ENCODE measurements at places on chromosomes 7 and 10.

DNA sequence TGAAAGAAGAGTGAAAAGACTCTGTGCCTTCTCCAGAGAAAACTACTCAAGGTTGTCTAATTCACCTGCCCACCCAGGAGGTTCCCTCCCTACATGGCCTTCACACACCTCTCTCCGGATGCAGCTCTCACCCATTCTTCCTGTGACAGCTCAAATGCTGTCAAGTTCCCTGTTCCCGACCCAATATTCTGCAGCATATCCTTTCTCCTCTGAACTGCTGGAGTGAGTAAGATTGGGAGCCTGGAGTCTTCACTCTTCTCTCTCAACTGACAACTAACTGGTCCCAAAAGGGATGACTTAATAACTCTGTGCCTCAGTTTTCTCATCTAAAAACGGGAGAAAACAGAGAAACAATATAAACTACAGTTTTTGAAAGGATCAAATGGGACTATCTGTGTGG, 5.1 kb downstream of the TMEM26 start:
- no peak for DNase-seq

- no peak for DNase-seq
Measured at GRCh38 chr7:73483171-73483570, 38.9 kb downstream of the BAZ1B start.

- no peak for DNase-seq
Measured at GRCh38 chr7:28937619-28938018, 20.5 kb downstream of the TRIL start.

GRCh38 chr10:114767986-114768821, 53.4 kb upstream of the FHIP2A start:
- DNase-seq, result no peak

- DNase-seq, result no peak
Measured at GRCh38 chr7:25964483-25964991, 187.5 kb upstream of the NFE2L3 start.

DNA sequence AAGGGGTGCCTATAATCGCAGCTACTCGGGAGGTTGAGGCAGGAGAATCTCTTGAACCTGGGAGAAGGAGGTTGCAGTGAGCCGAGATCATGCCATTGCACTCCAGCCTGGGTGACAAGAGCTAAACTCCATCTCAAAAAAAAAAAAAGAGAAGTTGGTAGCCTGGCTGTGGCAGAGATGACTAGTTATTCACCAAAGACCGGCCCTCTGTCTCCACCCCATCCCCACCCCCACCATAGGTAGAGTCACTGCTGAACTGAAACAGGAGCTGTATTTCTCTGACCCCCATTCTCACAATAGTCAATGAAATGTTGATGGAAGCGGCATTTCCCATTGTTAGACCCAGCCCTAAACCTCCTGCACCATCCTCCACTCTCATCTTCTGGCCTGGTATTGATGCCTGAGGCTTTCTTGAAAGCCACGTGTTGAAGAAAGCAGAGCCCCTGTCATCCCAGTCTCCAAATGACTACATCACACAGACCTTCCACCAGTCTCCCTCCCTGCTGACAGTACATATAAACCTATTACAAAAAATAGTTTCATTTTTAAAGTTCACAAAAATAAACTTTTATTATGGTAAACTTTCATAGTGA, 9.4 kb upstream of the PIK3CG start:
- DNase-seq, result no peak

DNA sequence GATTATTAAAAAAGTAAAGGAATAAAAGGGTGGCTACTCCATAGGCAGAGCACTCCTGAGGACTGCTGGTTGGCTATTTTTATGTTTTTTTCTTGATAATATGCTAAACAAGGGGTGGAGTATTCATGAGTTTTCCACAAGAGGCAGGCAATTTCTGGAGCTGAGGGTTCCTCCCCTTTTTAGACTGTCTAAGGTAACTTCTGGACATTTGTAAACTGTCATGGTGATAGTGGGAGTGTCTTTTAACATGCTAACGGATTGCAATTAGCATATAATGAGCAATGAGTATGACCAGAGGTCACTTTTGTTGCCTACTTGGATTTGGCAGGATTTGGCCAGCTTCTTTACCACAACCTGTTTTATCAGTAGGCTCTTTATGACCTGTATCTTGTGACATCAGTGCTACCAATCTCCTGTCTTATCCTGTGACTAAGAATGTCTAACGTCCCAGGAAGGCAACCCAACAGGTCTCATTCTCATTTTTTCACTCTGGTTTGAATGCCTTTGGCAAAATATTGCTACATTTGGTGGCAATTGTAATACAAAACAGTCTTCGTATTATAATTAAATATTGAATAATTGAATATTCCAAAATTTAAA, 587.8 kb upstream of the POM121L12 start:
- no peak for DNase-seq

DNA sequence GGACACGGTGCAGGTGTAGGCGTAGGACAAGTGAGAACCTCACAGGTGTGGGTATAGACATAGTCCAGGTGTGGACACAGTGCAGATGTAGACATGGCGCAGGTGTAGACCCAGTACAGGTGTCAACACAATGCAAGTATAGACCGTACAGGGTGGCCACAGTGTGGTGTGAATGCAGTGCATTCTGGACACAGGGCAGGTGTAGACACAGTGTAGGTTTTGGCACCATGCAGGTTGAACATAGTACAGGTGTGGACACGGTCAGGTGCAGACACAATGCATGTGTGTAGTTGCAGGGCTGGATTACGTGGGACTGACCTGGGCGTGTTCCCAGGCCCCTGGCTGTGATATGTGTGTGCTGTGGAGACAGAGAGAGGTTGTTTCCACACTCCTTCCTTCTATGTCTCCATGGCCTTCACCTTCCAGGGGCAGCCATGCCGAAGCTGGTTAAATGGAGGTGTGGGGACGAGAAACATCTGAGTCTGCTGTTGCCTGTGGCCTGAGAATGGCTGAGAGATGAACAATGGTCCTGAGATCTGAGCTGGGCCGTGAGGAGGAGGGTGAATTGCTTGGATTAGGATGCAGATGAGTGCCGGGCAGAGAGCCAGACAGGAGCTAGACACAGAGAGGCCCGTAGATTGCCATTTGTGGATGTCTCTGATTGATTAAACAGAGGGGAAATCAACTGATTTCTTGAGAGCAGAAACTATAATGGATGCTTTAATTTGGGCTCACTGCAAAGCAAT, 343.9 kb upstream of the SHH start:
- no peak for DNase-seq

GRCh38 chr7:153388611-153389010, 629.1 kb downstream of the ACTR3B start:
- no peak for DNase-seq

DNA sequence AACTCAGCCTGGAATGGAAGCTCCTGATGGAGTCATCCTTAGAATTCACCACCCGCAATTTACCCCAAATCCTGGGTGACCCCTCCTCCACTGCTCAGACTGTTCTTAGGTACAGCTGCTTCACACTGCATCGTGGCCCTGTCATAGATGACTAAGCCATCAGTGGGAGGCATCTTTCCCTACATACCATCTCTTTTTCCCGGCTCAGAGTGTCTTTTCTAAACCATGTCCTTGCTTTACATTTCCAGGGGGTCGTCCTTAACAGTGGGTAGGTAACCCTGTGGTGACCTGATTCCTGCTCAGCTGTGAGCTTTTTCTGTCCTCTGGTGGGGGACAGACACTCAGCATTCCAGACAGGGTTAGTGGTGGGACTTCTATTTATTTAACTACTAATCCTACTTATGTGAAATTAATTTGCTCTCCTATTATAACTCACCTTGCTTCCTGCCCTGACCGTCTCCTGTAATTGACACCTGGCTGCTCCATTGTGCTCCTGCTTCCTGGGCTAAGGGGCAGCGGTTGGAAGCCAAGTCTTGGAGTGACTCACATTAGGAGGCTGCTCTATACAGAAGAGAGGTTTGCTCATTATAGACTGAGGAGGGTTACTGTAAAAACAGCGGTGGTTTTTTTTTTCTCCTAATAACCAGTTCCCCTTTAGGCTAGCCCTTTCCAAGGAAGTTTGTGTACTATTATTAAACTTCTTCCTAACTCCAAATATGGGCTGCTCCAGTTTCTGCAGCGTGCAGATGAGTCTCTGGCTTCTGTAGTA, 40.6 kb downstream of the PYROXD2 start:
- no peak for DNase-seq

- DNase-seq, result no peak
Measured at GRCh38 chr7:7768977-7769709, 50.7 kb upstream of the RPA3 start.

GRCh38 chr7:134297489-134297888, 19.2 kb downstream of the SLC35B4 start:
- DNase-seq, result no peak

- DNase-seq, result no peak
Measured at GRCh38 chr10:123154711-123155505, 706 bp downstream of the BUB3 start.

GRCh38 chr7:16982640-16983350, 101.0 kb upstream of the AGR3 start:
- DNase-seq, result no peak

DNA sequence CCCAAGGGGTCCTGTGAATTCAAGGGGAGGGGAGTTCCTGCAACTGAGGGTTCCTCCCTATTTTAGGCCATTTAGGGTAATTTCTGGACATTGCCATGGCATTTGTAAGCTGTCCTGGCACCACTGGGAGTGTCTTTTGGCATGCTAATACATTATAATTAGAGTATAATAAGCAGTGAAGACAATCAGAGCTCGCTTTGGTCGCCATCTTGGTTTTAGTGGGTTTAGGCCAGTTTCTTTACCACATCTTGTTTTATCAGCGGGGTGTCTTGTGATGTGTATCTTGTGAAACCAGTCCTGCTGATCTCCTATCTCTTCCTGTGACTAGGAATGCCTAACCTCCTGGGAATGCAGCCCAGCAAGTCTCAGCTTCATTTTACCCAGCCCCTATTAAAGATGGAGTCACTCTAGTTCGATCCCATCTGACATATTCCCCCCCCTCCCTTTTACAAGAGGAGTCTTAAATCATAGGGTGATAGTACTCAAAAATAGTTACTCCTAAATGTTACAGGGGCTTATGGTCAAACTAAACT, 43.2 kb downstream of the SVOPL start:
- DNase-seq, result no peak

DNA sequence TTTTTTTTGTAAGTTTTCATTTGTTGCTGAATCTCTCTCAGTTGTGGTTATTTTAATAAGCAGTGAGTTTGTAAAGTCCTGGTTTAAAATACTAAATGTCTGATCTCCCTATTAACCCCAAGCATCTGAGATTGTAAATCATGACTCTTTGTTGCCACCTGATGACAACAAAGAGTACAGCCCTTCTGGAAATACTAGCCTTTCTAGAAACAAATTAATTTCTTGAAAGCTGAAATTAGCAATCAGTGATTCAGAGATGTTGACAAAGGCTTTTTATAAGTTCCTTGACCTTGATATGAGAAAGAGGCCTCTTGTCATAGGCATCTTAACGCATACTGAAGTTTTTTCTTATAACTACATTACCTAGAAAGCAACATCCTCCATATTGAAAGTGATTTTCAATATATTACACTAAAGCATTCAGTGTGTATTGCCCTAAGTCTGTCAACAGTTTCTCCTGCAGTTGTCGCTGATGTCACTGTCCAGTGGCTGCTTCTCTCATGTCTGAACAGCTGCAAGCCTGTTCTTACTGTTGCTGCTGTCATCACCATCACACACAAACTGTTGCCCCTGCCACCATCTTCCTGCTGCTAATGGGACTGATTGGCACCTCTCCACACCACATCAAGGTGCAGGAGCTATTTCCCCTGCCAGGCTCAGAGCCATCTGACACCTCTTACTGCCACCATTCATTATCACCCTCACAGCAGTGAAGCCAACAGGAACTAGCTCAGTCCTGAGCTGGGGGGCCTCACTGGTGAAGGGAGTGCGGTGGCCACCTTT, 95.1 kb upstream of the LRGUK start:
- DNase-seq, result no peak

- DNase-seq, result no peak
Measured at GRCh38 chr7:27750316-27750715, 10.4 kb downstream of the TAX1BP1 start.

GRCh38 chr10:59995862-59996261, 89.5 kb upstream of the CCDC6 start:
- no peak for DNase-seq

- no peak for DNase-seq
Measured at GRCh38 chr7:153297141-153297540, 537.6 kb downstream of the ACTR3B start.

DNA sequence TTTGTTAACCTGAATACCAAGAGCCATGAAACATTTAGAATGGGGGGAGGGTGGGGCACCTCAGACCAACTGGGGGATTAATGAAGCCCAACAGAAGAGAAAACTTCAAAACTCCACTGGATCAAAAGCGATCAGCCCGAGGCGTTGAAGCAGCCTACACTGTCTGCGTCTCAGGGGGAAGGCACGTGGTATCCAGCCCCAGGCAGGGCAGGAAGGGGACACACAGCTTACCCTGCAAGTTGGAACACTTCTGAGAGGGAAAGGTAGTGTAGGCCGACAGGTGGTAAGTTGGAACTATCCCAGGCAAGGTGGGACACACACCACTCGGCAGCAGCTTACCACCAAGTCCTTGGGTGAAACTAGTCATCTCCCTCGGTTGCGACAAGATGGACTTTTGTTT, 102.9 kb downstream of the TAX1BP1 start:
- no peak for DNase-seq

GRCh38 chr10:26437637-26438461, at the start of gene APBB1IP:
Gene APBB1IP (plus strand): TSS chr10:26438341. CDS start chr10:26492327, 53,986 bp downstream.
- DNase-seq, result no peak

DNA sequence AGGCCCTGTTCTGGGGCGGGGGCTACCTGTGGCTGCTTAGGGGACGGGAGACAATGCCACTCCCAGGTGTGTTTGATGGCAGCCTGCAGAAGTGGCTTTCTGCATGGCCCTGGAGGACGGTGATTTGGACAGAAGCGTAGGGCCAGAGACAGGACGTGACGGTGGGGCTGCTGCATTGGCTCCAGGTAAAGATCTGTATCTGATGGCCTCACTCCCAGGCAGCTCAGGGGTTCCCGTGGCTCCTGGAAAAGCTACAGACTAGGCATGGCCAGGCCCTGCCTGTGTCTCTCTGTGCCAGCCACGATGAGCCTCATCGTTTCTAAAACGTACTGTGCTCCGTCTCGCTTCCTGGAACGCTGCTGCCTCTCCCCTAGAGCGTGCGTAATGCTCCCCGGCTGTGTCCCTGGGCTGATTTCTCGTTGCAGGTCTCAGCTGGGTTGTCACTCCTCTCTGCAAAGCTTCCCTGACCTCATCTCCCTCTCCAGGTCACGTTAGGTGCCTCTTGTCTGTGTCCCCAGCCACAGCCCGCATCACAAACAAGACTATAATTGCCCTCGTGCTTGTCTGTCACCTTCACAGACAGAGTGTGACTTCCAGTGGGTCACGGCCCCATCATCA, 12.6 kb downstream of the GTF2IRD1 start:
- DNase-seq, result no peak

- no peak for DNase-seq
Measured at GRCh38 chr7:75950111-75950681, 35.2 kb downstream of the POR start.

GRCh38 chr7:146129296-146129695, 12.7 kb downstream of the CNTNAP2 start:
- no peak for DNase-seq

GRCh38 chr7:142542942-142543341, 206.3 kb upstream of the PRSS1 start:
- no peak for DNase-seq

- no peak for DNase-seq
Measured at GRCh38 chr10:127989481-127990012, 82.6 kb downstream of the PTPRE start.

GRCh38 chr7:139753081-139753692, 24.6 kb downstream of the HIPK2 start:
- no peak for DNase-seq

GRCh38 chr7:129896568-129897382, 56.0 kb downstream of the UBE2H start:
- DNase-seq, result no peak

Data from stimulated activated CD4-positive, alpha-beta T cell treated with anti-CD3 and anti-CD28 coated beads, Interleukin-1b, Interleukin-23, amount 100 ng/mL, for 1 hour (primary cell).